ENCODE measurements at places on chromosomes 16 and 17.

DNA sequence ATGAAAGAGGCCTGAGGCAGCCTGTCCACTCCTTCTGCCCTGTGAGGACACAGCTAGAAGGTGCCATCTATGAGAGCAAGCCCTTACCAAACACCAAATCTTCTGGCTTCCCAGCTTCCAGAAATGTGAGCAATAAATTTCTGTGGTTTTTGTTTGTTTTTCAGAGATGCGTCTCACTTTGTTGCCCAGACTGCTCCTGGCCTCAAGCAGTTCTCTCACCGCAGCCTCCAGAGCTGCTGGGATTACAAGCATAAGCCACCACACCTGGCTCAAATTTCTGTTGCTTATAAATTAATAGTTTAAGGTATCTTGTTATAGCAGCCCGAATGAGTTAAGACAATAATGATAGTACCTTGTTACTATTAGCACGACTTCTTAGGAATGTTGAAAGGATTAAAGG is 12.5 kb upstream of the SLC16A11 start:
- no peak for DNase-seq

DNA sequence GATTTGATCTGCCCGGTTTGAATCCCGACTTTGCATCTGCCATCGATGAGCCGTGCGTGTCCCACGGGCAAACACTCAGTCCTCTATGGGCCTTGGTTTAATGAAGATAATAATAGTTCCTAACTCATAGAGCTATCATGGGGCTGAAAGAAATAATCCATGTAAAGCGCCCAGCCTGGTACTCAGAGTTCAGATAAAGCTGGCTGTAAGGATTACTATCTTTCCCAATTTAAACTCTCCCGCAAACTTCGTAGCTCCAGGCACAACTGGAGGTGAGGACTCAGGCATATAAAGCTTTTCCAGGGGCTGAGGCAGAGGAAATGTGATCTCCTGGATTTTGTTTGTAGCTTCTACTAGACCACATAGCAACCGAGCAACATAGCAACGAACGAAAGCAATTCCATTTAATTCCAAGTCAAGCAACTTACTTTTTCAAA is 16.3 kb downstream of the ALOX15 start:
- DNase-seq, result no peak

DNA sequence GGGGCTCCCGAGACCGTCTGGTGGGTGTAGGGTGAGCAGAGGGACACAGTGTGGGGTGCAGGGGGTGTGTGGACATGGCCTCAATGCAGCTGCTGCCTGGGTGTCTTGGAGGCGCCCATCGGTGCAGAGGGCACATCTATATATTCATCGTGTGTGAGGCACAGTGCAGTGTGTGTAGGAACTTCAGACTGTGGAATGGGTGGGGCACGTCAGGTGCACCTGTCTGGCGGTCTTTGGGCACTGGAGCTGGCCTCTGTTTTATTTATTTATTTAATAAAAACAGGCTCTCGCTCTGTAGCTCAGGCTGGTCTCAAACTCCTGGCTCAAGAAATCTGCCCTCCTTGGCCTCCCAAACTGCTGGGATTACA is 16.8 kb downstream of the LASP1 start:
- DNase-seq, result no peak

GRCh38 chr17:62656446-62656845 is 29.0 kb downstream of the MRC2 start:
- no peak for DNase-seq

- DNase-seq, result no peak
Measured at GRCh38 chr17:64002658-64003525, 4.7 kb downstream of the PRR29 start.

Measured in posterior cingulate gyrus (tissue), 11 donors.